ENCODE measurements at places on chromosomes 7 and 10.
A peak's percentile ranks its signal among the peaks of the same experiment; 100 is the strongest.

DNA sequence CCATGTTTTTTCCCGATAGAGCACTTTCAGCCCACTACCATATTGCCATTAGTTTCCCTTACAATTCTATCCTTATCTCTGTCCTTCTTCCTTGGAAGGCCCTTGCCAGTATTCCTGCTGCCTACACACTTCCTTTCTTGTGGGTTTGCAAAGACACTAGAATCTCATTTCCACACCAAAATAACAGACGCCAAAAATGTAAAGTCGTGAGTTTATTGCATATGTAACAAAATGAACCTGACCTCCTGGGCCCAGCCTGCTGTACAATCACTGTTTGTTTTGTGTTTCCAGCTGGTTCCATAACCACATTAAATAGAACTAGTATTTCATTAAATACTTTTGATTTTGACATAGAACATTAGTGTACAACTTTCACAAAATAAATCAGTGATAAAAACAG lies 116.7 kb downstream of the SMURF1 start:
- no peak for DNase-seq

GRCh38 chr7:111363099-111363498 lies 199.2 kb downstream of the IMMP2L start:
- DNase-seq, result no peak

DNA sequence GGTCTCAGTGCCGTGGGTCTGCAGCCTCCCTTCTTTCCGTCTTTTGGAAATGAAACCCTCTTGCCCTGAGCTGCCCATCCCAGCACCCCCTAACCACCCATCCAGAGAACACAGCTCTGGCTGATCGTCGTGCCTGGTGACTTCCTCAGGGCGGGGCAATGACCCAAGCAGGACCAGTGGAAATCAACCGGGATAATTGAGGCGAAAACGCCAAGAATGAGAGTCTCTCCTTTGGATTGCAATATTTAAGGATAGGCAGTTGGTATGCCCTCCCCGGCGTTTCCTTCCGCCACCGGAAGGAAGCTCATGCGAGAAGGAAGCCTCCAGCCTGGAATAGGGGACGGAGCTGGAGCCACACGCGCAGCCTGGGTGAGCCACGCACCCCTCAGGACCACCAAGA lies 73.7 kb upstream of the PFKP start:
- DNase-seq, result no peak

DNA sequence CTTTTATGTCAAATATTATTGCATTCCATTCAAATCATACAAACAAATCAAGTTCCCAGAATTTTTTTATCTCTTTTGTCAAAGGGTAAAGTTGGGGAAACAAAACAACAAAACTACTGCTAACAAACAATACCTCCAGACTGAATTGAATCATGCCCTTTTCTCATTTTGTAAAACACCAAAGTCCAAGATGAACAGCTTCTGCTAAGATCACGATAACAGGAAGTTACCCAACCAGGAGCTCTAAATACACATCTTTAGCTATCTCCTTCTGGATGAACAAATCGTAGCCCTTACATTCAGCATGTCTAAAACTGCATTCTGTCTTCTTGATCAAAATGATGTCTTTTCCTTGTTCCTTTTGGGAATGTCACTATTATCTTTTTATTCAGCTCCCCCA lies 97.4 kb downstream of the CTTNBP2 start:
- DNase-seq, result no peak

GRCh38 chr7:134777908-134778580 lies 1.4 kb upstream of the CALD1 start:
- no peak for DNase-seq

- no peak for DNase-seq
Measured at GRCh38 chr10:8245814-8246142, 191.3 kb downstream of the GATA3 start.

- no peak for DNase-seq
Measured at GRCh38 chr7:100584054-100584682, 1.8 kb downstream of the LRCH4 start.

- DNase-seq, result no peak
Measured at GRCh38 chr10:274866-275265, 139.6 kb downstream of the ZMYND11 start.

DNA sequence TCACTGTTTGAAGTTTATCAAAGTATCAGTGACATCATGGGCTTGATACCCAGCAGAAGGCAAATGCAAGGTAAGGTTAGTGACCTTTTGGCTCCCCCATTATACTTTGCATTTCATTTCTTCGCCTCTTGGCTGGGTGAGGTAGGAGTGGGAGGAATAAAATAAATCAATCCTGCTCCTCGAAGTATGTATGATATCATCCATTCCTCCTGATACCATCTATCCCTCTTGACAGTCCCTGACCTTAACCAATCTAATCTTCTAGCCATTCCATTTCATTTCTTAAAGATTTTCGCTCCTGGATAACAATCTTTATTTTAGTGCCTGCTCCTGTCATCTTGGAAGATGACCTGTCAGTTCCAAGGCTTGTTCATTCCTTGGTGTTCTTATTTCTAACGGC lies 1083.3 kb downstream of the NXPH1 start:
- DNase-seq, result no peak

- no peak for DNase-seq
Measured at GRCh38 chr10:37057261-37057660, 68.1 kb upstream of the ANKRD30A start.

GRCh38 chr10:122140461-122140902 lies 130.6 kb upstream of the BTBD16 start:
- no peak for DNase-seq

- DNase-seq, result no peak
Measured at GRCh38 chr7:49243521-49243920, 319.2 kb downstream of the CDC14C start.

GRCh38 chr7:5428478-5429252 lies 5.0 kb upstream of the TNRC18 start:
- DNase-seq, result peak; percentile 85

- no peak for DNase-seq
Measured at GRCh38 chr10:42973870-42974692, 102.8 kb upstream of the RET start.

DNA sequence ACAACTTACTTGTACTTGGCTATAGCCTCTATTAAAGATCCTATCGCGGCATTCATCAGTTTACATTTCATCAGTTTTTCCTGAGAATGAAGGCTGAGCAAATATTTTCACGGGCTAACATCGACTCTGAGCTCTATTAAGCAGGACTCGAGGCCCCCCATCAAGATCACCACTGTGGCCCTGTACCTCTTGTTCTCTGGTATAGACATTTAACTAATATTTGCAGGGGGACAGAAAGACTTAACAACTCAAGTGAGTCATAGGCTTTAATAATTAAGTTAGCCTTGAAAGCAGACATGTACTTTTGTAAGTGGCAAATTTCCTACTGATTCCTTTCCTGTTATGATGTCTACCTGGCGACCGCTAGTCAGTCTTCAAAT lies 45.4 kb downstream of the DOCK4 start:
- DNase-seq, result no peak

DNA sequence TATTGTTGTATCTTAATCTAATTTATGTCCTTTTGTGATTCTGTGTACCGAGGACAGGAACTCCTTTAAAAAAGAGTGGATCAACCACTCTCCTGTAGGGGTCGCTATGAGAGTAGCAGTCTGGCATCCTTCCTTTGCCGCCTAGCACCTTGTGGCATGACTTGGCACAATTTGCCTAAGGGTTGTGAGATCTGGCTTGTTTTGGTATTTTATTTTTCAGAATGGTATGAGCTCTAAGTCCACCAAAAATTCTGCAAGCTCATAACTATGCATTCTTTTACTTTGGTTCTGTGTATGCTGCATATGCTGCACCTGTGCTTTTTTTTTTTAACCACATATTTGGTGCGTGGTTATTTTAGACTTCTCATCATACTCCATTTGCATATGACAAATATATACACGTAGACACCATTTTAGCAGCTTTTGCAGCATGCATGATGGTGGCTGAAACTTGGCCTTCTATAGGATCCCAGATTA lies 112.8 kb downstream of the CDK14 start:
- no peak for DNase-seq

DNA sequence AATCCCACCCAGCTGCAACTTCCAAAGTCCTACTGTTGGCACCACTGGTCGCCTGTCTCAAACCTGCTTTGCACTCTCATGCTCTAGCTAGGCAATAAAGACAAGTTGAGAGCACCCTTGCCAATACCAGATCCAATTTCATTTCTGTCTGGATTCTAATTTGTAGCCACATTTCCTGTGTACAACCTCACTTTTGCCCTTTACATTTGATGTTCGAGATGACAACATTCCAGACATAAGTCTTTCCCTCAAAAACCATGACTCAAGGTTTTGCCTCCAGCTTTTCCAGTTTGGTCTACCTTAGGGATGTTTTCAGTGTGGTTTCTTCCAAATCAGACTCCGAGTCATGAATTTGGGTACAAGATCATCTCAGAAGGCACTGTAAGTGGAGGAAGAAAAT lies 309.0 kb downstream of the GPAM start:
- DNase-seq, result no peak

GRCh38 chr7:29547421-29547820 lies 16.2 kb upstream of the PRR15 start:
- DNase-seq, result no peak

DNA sequence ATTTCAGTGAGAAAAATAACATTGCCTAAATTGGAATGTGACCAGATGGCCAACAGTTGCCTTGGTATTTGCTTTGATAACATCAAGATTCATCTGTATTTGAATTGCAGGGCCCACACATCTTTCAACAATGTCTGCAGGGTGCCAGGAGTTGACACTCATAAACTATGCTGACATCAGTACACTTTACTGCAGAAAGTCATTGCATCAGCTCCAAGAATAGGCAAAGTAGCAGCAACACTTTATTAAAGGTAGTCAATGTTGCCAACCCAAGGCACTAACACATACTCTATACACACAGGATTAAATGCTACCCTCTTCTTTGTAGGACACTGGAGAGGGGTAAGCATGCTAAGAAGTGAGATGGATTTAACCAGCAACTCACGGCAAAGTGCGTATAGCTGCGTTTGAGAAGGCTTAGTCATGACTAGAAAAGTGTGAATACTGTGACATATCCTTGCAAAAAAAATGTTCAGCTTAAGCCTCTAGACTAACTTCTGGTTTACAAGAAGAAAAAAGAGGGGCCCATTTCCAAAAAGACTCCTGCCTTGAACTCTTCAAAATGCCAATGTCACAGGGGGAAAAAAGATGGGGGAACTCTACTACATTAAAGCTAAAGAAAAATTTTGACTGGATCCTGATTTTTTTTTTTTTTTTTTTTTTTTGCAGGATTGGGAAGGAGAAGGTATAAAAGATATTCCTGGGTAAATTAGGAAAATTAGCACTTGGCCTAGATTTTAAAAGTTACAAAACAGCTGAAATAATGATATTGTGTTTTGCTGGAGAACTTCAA lies 2.2 kb downstream of the BBIP1 start:
- DNase-seq, result no peak

- DNase-seq, result no peak
Measured at GRCh38 chr7:84971360-84971759, 215.5 kb downstream of the SEMA3D start.

All from adrenal gland (tissue), 19 donors.